Activated naive CD4-positive, alpha-beta T cell treated with anti-CD3 and anti-CD28 coated beads, Interleukin-2, amount 10 ng/mL, durations not matched to agents 5 hours and 36 hours (primary cell): ENCODE measurements at places on chromosomes 13 and 19. TPM values are rescaled to one million over a fixed set of nuclear protein-coding genes. Genes with fewer than 3 reads are reported as not detected.

The CGB2 gene
- not detected for total RNA-seq

The ZNF442 gene
- 0.60 TPM for total RNA-seq

The ENOX1 gene
- 0.19 TPM for total RNA-seq

The GYS1 gene
- 55.7 TPM for total RNA-seq

The SIGLEC5 gene
- not detected for total RNA-seq

The FGF22 gene
- total RNA-seq = not detected

The IFNL1 gene
- total RNA-seq = not detected

The KLK15 gene
- total RNA-seq = not detected

The TNNT1 gene
- total RNA-seq = not detected

The PALM gene
- total RNA-seq = not detected

The ZNF626 gene
- total RNA-seq = 11.0 TPM

The TGFBR3L gene
- total RNA-seq = 1.4 TPM

The ZBTB7A gene
- 47.2 TPM for total RNA-seq

The CGB3 gene
- not detected for total RNA-seq

The ZNF324 gene
- 13.7 TPM for total RNA-seq
